ENCODE measurements at places on chromosomes 4 and X. TPM values are rescaled to one million over a fixed set of nuclear protein-coding genes. Genes with fewer than 3 reads are reported as not detected.

- DNase-seq: no peak
Measured at GRCh38 chr4:89324671-89325070, 17.1 kb upstream of the GPRIN3 start.

- DNase-seq: no peak
Measured at GRCh38 chr4:7976634-7977033, 37.0 kb upstream of the AFAP1 start.

Gene PGAM4
- total RNA-seq: not detected

GRCh38 chr4:123659262-123659661 lies 262.7 kb downstream of the SPRY1 start:
- DNase-seq: no peak

GRCh38 chrX:115561605-115562479 lies 868 bp downstream of the PLS3 start:
- peak; percentile 19 for DNase-seq

Gene DCX
- 0.95 TPM for total RNA-seq

GRCh38 chr4:151993521-151993920 lies 232.7 kb upstream of the GATB start:
- DNase-seq: no peak

GRCh38 chrX:129099207-129099606 lies 424.1 kb downstream of the SMARCA1 start:
- DNase-seq: no peak

Gene CXorf65
- not detected for total RNA-seq

- DNase-seq: no peak
Measured at GRCh38 chr4:87204559-87204958, 15.9 kb downstream of the KLHL8 start.

Gene MGAT4D
- total RNA-seq: not detected

DNA sequence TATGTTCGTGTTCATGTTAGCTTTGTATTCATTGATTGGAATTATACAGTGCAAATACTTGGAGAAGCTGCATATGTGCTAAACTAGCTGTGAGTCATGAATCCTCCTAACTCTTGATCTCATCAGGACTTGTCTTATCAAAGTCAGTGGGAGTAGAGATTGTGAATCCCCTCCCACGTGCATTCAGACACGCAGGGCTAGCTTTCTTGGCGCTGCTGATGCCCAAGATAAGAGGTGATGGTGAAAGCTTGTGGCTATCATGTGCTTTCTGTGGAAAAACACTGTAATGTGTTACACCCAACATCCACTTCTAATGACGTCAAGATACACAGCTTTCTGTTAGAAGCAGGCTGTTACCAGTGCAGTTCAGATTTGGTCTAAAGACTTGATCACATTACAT lies 348.7 kb upstream of the HAND2 start:
- DNase-seq: peak; percentile 16

DNA sequence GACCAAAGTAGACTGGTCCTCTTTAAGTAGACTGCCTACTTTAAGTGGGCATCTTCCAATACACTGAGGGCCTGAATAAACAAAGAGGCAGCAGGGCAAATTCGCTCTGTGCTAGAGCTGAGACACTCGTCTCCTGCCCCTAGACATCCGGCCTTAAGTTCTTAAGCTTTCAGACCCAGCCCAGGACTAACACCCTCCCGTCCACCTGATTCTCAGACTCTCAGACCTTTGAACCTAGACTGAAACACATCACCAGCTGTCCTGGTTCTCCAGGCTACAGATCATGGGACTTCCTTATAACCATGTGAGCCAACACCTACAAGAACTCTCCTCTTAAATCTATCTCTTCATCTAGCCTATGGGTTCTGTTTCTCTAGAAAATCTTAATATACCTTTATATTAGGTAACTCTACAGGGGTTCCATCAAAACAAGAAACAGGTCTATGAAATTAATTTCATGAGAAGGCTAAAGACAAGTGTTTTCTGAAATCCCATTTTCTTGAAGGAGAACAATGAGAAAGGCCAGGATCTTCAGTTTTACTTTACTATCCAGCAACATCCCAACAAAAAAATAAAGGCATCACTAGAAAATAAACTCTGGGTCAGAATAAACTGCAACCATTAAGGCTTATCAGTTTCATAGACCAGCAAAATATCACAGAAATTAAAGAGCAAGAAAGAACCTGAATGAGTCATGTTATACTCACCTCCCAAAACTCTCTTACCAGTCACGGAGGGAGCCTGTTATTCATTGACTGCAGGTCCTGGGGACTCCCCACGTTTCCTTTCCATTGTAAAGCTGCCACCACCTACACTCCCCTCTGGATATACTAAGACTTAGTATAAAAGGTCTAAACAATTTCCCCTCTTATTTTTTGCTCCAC lies 14.8 kb downstream of the ADGRA3 start:
- peak; percentile 31 for DNase-seq

DNA sequence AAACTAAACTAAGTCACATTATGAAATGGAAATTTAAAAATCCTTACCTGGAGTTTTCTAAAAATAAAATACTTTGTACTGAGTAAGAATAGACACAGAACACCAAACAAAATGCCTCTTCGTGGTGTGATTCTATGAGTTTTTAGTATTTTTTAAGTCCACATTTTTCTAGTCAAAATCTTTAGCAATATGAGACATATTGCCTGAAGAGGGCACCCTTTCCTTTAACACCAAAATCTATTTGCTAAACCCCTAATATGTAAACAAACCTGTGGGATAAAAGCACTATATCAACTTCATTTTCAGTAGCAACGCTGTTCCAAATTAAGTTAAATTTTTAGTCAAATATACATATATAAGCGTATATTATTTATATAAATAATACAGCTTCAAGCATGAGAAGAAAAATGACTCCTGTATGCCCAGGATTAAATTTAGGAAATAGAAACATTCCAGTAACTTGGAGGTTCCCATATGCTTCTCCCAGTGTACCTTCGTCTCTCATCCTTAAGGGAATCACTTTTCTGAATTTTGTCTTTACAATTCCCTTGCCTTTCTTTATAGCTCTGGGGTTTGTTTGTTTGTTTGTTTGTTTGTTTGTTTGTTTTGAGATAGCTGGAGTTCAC lies 23.0 kb upstream of the PGM2 start:
- DNase-seq: no peak

DNA sequence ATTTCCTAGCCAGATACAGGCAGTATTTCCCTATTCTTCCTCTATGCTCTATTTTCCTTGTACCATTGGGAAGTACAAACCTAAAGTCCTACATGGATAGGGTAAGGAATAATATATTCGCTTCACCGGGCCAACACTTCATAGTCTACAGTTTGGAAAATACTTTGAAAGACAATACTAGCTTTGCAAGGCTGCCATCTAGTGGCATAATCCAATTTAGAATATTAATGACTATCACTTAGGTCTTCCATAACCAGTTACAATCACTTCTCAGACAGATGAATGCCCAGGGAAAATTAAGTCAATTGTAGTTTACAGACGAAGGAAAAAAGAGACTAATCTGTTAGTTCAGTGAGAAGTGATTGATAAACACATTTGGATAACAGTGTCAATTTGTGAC lies 141.0 kb upstream of the FAM47C start:
- DNase-seq: no peak

Gene GABRB1
- 0.55 TPM for total RNA-seq

DNA sequence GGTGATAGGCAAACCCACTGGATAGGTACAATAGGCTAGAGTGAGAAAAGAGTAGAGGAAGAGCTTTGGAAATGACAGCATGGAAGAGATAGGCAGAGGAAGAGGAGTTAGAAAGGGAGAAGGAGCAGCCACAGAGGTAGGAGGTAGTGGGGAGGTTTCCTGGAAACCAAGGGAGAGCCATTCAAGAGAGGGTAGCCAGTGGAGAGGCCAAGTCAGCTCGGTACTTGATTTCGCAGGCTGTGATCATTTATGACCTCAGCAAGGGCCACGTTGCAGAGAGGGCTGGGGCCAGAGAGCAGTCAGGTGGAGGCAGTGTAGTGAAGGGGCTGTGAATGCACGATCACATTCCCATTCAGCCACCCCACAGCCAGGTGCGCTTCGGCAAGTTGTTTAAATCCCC lies 76.0 kb downstream of the TMEM131L start:
- DNase-seq: no peak

GRCh38 chrX:105694839-105695238 lies 127.5 kb upstream of the NRK start:
- DNase-seq: no peak

Gene SHROOM3
- 320 TPM for total RNA-seq

DNA sequence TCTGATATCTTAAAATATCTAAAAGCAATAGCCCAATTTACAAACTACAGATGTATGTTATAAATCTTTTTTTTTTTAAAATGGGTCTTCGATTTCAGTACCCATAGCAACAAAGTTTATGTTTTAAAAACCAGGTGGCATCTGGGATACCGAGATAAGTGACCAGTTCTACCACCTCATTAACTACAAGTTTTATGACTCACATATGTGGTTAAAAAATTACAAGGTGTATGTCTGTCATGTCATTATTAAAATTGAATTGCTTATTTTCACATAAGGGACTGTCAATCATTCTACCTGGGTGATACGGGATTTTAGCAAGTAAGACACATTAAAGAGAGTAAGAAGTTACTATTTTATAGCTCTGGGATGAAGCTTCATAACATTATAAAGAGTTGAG lies 192.0 kb upstream of the ETNPPL start:
- no peak for DNase-seq

Gene LRAT
- total RNA-seq: 11.7 TPM

Gene JAKMIP1
- 0.37 TPM for total RNA-seq

DNA sequence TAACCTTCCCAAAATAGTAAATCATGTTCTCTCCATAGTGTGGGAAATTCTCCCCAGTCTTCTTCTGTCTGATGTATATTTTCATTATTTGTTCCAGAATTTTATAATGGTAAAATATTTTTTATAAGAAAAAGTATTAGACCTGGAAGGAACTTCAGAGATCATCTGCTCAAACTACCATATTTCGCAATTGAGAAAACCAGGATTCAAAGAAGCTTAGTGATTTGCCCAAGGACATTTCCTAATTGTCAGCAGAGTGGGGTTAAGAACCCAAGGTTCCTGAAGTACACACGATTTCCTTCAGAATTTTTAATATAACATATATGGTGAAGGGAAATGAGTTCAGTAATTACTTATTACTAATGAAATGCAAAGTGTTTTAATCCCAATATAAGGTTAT lies 24.1 kb downstream of the OCIAD1 start:
- DNase-seq: no peak

DNA sequence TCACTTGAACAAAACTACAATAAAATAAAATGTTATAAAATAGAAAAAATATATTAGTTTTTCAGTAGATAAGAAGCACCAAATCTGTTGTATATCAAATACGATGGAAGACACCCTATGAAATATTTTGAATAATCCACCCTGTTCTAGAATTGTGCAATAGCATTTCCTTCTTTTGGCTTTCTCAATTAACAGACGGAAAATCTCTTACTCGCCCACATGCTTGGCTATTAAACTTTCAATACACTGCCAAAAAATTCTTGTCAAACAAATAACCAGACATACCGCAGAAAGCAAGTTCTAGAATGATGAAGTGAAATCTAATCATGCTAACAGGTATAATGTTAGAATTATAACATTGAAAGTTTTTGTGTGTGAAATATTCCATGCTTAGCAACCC lies 671.6 kb upstream of the SLIT2 start:
- no peak for DNase-seq

All from mucosa of gallbladder (tissue), 1 donor.